CD4-positive, alpha-beta T cell treated with Interleukin-15 for 1 hour (primary cell): ENCODE measurements at places on chromosomes 5 and 9.

DNA sequence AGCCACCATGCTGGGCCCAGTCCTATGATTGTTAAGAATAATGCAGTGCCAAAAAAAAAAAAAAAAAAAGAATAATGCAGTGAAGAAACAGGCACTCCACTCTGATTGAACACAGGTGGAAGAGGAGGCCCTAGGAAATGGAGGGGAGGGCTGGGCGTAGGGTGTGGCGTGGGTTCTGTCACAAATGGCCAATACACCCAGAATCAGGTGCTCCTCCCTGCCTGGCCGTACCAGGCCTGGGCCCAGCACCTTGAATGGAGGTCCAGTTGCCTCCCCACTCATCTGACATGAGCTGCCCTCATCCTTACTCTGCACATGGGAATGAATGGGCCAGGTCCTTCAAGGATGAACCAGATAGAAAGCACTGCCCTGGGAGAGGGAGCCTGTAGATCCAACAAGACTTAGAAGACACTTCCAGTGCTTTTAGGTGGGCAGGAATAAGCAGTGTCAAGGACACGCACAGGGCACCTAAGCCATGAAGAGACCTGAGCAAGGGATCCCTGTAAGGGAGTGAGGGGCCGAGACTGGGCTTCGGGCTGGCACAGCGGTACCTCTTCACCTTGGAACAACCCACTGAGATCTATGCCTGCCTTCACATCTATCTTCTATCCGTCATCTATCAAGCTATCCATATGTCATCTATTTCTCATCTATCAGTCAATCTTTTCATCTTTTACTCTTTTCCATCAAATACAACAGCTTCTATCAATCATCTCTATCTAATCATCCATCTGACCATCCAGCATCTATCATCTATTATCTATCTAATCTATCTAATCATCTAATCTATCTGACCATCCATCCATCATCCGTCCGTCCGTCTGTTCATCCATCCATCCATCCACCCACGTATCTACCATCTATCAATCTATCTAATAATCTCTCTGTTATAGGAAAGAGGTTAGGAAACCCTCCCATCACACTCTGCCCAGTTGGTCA, 15.9 kb downstream of the NINJ1 start:
- DNase-seq = peak; percentile 17

GRCh38 chr5:181053488-181054121, 13.5 kb downstream of the BTNL9 start:
- DNase-seq = no peak

- DNase-seq = no peak
Observed at GRCh38 chr5:77418162-77418561, 74.0 kb downstream of the WDR41 start.

DNA sequence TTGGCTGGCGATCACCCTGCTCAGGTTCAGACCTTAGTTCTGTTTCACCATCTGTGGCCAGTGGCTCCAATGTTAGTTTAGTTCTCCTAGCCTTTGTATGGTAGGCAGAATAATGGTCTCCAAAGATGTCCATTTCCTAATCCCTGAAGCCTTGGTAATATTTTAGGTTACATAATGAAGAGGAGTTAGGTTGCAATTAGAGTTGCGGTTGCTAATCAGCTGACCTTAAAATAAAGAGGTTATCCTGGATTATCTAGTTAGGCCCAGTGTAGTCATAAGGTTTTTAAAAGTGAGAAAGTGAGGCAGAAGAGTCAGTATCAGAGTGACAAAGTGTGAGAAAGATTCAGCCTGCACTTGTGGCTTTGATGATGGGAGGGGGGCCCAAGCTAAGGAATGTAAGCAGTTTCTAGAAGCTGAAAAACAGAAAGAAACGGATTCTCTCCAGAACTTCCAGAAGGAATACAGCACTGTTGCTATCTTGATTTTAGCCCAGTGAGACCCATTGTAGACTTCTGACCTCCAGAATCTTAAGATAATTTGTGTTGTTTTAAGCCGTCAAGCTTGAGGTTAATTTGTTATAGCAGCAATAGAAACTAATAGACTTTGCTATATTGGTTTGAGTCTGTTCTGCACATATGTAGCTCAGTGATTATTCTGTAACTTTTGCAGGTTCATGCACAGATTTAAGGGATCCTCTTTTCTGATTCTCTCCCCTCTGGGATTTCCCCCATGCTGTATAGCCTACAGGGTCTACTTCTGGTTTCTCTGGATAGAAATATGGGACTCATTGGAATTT, 21.6 kb downstream of the LNPEP start:
- no peak for DNase-seq

- DNase-seq = no peak
Observed at GRCh38 chr5:170387775-170388639, 1.2 kb downstream of the KCNMB1 start.
